Epithelial cell of prostate (primary cell): ENCODE measurements at places on chromosomes 7 and 10.

GRCh38 chr7:130486114-130486953, 5.6 kb upstream of the MEST start:
- DNase-seq = peak; percentile 5

DNA sequence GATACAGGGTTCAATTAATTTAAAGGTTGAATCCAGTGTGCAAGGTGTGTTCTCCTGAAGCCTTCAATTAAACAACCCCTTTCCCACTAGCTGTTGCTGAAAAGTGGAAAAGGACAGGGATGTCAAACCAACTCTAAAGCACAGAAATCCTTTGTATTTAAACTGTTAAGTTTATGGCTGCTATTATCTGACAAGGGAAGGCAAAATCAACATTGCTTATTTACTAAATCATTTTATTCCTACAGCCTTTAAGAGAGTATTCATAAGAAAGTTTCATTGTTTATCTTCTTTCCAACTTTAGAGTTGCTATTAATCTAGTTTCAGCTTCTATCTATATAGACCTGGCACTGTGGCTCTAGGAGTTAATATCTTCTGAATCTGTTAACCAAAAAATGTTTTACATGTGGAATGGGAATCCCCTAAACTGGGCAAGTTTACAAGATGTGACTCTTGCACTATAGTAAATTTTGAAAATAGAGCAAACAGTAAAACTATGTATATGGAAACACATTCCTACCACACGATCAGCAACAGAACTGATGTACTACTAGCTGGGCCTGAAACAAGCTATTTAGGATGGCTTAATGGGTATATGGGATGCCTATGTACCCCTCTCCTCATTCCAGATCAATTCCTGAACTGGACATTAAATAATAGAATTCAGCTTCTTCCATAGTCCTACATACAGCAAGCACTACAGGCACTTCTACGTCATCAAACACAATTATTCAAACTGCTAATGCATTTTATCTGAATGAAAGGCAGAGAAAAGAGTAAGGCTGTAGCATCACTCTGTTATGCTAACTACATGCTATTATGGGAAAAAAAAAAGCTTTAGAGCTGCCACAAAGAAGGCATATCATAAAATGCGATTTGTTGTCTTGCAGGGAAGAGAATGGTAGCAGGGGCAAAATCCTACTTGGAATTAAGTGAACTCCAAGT, 52.8 kb downstream of the CDK6 start:
- DNase-seq = no peak

DNA sequence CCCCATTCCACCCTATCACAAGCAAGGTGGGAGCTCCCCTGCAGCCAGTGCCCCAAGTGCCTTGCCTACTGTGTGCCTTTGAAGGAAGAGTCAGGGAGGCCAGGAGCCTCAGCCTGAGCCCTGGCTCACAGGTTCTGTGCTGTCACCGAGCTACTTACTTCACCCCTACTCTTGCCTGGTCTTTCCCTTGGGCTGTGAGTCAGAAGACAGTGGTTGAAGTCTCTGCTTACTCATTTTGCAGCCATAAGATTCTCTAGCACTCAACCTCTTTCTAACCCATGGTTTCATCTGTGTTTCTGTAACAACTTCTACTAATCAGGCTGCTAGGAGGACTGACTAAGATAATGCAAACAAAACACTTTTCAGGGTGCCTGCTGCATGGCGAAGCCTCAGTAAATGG, 114.5 kb downstream of the PLCE1 start:
- DNase-seq = peak; percentile 64

DNA sequence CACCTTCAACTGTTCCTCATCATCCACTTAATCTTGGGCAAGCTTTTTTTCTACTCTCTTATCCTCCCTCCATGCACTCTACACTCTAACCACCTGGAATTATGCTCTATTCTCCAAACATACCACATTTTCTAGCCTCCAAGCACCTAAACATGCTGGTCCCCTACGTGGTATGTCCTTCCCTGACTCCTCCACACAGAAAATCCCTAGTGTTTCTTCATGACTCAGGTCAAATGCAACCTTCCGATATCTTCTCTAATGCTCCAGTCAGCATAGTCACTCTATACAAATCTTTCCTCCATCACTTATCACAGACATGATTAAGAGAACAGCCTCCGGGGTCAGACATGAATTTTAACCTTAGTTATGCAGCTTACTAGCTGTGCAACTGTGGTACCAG, 68.8 kb downstream of the ARMH3 start:
- no peak for DNase-seq

- no peak for DNase-seq
These were observed 6.7 kb downstream of the CPEB3 start for GRCh38 chr10:92284112-92284704.

- DNase-seq = no peak
These were observed 299.9 kb upstream of the ZMIZ1 start for GRCh38 chr10:78768876-78769275.

GRCh38 chr10:89332123-89332633, 4.4 kb downstream of the IFIT3 start:
- no peak for DNase-seq

DNA sequence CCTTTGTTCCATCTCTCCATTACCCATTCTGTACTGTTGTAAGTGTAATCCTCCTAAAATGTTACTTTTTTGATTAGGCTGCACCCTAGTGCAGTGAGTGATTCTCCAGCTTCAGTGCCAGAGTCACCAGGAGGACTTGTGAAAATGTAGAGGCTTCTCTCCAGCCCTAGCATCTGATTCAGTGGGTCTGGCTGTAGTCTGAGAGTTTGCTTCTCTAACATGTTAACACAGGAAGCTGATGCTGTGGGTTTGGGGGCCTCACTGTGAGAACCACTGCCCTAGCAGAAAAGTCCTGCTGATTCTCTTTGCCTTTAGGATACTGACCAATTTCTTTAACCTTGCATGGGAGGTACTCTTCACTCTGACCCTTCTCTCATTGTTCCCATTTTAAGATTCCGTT, 24.4 kb downstream of the CSGALNACT2 start:
- no peak for DNase-seq

- DNase-seq = no peak
These were observed 52.0 kb downstream of the C10orf90 start for GRCh38 chr10:126618466-126618865.

- DNase-seq = peak; percentile 54
These were observed 74.4 kb upstream of the TCF7L2 start for GRCh38 chr10:112875476-112876267.

GRCh38 chr7:51666751-51667150, 350.1 kb upstream of the COBL start:
- no peak for DNase-seq

DNA sequence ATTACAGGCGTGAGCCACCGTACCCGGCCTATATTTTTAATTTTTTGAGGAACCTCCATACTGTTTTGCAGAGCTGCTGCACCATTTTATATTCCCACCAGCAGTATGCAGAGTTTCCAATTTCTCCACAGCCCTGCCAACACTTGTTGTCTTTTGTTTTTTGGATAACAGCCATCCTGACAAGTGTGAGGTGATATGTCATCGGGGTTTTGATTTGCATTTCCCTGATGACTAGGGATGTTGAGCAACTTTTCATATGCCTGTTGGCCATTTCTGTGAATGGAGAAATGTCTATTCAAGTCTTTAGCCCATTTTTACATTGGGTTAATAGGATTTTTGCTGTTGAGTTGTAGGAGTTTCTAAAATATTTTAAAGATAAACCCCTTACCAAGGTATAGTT, 22.2 kb downstream of the ENTPD7 start:
- peak; percentile 69 for DNase-seq

DNA sequence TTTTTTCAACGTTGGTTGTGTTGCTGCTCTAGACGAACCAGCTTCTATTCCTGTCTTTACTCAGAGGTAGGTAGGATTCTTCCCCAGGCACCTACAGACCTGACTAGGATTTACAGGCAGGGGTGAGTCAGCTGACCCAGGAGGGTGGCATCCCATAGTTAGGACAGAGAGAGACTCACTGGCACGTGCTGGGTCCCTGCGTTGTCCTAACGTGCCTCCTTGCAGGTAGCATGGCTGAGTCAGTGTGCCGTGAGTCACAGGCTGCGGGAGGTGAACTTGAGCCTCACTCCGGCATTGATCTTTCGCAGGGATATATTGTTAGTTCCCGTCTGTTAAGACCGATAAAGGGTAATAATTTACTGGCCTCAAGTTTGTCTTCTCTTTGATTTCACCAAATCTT, 96.5 kb downstream of the PFKFB3 start:
- peak; percentile 98 for DNase-seq

DNA sequence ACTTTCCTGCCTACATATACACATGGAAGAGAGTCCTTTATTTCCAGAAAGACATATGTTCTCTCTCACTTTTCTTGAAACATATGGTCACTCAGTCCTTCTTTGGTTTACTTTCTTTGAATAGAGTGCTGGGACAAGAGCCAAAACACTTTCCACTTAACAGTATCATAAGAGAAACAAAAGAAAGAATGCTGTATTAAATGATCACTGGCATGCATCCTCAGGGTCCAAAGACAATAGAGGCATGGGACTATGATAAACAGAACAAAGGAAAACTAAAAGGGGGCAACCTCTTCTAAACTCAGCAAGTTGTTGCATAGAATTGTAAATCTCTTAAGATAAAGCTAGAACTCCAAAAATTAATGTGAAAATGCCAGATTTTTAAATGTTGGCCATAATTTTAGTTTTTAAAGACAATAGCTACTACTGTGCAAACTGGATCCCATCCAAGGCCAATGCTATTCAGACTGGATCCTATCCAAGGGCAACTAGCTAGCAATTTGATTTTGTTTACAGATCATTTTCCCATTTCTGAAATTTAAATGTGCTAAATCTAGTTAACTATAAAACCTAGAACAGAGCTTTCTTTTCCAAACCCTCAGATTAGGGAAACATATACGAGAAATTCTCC, 687.5 kb downstream of the SORCS3 start:
- no peak for DNase-seq

DNA sequence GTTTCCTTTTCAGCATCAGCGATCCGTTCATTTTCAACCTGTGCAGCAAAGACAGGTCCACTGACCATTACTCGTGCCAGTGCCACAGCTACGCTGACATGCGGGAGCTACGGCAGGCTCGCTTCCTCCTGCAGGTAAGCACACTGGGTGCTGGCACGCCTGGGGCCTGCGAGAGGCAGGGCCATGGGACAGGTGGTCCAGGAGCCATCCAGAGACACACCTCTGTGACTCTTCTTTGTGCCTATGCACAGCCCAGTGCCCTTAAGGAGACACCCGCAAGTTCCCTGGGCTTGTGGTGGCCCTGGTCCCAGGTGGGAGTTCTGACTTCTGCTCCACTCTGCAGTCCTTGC, 42.2 kb downstream of the LRRC18 start:
- no peak for DNase-seq

GRCh38 chr10:133324198-133324792, 12.4 kb downstream of the CALY start:
- no peak for DNase-seq

- no peak for DNase-seq
These were observed 34.5 kb upstream of the MMD2 start for GRCh38 chr7:4993471-4993870.
